ENCODE measurements at places on chromosomes 12 and 14. TPM values are rescaled to one million over a fixed set of nuclear protein-coding genes. Genes with fewer than 3 reads are reported as not detected.
A peak's percentile ranks its signal among the peaks of the same experiment; 100 is the strongest.

- peak; percentile 41 for DNase-seq
These were observed 10.7 kb upstream of the FKBP4 start for GRCh38 chr12:2783936-2784600.

DNA sequence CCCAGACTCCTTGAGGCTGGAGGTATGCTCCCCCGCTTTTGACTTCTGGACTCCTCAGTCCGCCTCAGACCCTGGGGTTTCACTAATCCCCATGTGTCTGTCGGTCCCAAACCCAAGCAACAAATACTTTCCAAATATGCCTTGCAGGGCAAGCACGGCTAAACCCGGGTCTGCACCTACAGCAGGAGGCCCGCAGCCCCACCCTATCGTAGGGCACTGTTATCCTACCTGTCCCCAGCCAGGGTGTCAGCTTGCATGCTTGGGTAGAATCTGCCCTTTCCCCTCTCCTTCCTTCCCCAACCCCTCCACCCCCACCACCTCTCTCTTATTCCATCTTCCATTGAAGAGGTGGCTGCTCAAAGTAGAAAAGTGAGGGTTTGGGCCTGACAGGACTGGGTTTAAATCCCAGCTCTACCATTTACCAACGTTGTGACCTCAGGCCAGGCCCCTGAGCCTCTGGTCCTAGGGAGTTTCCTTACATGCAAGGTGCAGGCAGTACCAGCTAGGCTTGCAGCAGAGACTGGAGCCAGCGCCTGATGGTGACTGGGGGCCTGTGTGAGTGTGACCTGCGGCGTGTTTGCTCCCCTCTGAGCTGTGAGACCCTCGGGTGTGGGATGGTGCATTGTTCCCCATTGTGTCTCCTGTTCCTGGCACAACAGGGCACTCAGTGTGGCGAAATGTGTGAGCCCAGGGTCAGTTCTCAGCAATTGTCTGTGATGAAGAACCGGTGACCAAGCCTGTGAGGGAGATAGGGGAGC, 11.2 kb upstream of the EML1 start:
- no peak for DNase-seq

DNA sequence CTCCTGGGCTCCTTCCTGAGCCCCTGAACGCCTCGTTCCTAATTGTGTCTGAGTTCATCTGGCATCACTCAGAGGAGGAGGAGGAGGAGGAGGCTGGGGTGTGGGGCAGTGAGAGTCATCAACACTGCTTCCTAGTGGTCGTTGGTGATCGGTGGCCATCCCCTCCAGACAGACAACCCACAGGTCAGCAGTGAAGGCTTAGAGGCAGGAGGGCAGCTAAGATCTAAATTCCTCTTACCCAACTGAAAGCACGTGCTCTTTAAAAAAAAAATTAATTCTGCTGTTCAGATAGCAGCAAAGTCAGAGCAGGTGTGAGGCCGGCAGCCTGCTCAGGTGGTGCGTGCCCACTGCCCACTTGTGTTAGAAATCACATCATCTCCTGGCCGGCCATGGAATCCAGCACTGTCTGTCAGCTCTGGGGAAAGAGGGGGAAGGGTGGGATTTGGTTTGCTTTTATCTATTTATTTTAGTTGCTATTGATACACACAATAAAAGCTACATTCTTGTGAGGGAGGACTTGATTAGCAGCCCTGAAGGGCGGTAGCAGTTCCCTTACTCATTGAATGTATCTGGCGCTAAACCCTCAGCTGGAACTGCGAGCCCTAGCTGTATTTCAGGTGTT, 46.6 kb downstream of the PPP2R5C start:
- DNase-seq = no peak

GRCh38 chr14:102805371-102805891, 28.2 kb downstream of the TRAF3 start:
- DNase-seq = peak; percentile 59

Gene STON2
- polyA plus RNA-seq = not detected

All from CD4-positive, alpha-beta memory T cell (primary cell).